ENCODE measurements at places on chromosomes 1 and 21.

GRCh38 chr1:88801575-88802208 is 89.7 kb downstream of the GTF2B start:
- DNase-seq = no peak

DNA sequence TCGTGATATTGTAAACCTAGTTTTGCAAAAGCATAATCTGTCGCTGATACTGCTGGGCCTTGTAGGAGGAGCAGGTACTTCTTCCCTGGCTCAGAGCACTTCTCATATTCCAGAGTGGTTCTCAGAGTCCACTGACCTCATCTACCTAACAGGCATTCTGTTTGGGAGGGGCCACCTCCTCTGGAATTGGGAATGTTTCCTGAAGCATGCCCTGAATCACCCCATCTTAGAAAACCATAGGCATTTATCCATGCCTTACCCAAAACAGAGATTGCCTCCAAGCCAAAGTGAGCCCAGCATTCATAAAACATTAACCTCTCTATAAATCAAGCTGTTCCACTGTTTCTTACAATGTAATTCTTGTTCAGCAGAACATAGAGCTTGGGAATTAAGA is 35.1 kb downstream of the SLC44A3 start:
- no peak for DNase-seq

GRCh38 chr1:221822591-221822990 is 80.7 kb upstream of the DUSP10 start:
- no peak for DNase-seq

DNA sequence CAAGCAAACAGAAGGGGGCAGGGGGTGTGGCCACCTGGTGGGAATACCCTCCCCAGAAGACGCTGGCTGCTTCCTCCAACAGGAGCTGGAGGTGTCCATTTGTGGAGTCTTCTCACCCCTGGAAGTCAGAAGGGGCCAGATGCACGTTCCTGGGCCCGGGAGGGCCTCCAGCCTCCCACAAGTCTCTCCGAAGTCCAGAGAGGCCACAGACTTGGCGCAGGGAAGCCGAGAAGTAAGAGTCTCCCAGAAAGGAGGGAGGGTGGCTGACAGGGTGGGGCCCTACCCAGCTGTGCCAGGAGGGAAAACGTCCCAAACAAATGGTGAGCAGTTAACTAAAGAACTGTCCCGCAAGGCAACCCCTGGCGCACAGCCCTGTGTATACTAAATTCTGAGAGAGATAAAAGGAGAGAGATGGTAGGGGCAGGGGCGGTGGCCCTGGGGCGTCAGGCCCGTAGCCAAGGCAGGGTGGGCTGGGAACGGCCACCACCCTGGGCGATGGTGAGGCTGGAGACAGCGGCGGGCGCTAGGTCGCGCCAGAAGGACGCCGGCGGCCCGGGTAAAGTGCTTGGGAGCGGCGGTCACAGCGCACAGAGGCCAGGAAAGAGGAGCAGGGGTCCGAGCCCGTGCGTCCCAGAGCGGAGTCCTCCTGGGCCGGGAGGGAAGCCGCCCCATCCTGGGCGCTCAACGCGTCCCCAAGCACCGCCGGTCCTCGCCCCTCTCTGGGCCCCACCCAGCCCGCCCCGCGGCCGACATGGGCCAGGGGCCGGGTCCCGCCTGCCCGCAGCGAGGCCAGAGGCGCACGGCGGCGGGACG is 1.2 kb downstream of the CHD5 start:
- DNase-seq = no peak

- no peak for DNase-seq
Observed at GRCh38 chr1:159152031-159152430, 19.4 kb upstream of the CADM3 start.

DNA sequence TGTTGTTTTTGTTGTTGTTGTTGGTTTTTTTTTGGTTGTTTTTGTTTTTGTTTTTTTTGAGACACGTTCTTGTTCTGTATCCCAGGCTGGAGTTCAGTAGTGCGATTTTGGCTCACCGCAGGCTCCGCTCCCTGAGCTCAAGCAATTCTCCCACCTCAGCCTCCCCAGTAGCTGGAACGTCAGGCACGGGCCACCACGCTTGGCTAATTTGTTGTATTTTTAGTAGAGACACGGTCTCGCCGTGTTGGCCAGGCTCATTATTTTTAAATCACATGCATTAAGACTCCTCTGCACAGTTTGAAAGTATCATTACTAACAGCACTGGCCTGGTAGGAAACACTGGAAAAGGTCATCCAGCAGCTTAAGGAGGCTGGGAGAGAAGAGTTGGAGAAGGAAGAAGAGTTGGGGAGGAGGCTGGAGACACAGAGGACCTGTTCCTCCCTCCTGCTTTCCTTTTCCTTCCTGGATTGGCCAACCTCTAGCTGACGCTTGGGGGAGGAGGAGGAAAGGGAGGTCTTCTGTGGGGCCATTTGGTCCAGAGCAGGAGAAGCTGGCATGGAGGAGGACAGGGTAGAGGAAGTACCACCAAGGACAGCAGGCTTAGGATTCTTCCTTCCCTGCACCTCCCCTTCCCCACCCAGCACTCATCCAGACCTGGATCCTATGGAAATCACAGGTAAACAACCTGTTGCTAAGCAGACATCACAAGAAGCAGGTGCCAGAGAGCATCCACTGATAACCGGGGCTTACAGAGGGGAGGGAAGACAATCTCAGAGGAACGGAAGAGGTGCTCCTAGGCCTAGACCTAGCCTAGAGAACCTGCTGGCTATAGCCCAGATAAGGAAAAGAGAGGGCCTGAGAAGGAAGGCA is 71.9 kb upstream of the GOLT1A start:
- DNase-seq = no peak

- no peak for DNase-seq
Observed at GRCh38 chr1:22563671-22564602, 648 bp downstream of the EPHA8 start.

GRCh38 chr1:93591676-93592550 is 89.7 kb downstream of the BCAR3 start:
- DNase-seq = no peak

GRCh38 chr1:3126756-3127678 is 58.0 kb downstream of the PRDM16 start:
- no peak for DNase-seq

- no peak for DNase-seq
Observed at GRCh38 chr1:2098839-2099785, 48.9 kb downstream of the PRKCZ start.

GRCh38 chr1:86754265-86754974 is 50.0 kb downstream of the SH3GLB1 start:
- no peak for DNase-seq

DNA sequence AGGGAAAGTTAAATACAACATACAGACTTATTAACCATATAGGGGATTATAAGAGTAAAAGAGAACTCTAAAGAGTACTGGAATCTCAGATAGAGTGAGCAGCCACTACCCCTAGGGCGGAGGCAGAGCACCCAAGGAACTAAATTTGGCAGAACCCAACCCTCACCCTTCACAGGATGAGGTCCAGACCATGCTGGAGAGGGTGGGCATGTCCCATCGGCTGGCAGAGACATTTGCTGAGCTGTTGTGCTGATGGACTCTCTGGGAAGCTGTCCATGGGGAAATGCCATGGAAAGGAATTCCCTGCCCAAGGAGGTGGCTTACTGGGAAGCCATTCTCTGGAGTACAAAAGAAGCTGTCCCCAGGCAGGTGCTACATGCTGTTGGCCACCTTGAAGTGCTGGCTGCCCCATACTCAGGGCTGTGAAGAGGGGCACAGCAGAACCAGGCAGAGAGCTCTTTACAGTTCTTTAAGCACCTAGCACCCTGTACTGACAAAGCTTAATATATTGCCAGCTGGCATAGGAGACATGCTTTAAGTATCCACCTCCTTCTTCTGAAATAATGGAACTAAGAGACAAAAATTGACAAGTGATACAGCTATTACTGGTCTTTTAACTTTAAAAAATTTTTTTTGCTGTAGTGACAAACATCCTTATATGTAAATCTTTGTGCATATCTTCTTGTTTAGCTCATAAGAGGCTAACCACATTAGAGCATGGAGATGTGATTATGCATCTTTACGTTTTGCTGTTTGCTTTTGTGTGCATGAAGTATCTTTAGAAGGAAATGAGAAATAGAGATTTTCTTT is 29.6 kb downstream of the TSNAX start:
- DNase-seq = no peak

GRCh38 chr1:11308699-11309224 is 35.8 kb downstream of the UBIAD1 start:
- DNase-seq = no peak

GRCh38 chr1:64975740-64976139 is 9.4 kb upstream of the JAK1 start:
- no peak for DNase-seq

- DNase-seq = no peak
Observed at GRCh38 chr1:119778886-119779560, 10.3 kb upstream of the HMGCS2 start.

GRCh38 chr1:18556364-18556763 is 74.3 kb upstream of the PAX7 start:
- no peak for DNase-seq

DNA sequence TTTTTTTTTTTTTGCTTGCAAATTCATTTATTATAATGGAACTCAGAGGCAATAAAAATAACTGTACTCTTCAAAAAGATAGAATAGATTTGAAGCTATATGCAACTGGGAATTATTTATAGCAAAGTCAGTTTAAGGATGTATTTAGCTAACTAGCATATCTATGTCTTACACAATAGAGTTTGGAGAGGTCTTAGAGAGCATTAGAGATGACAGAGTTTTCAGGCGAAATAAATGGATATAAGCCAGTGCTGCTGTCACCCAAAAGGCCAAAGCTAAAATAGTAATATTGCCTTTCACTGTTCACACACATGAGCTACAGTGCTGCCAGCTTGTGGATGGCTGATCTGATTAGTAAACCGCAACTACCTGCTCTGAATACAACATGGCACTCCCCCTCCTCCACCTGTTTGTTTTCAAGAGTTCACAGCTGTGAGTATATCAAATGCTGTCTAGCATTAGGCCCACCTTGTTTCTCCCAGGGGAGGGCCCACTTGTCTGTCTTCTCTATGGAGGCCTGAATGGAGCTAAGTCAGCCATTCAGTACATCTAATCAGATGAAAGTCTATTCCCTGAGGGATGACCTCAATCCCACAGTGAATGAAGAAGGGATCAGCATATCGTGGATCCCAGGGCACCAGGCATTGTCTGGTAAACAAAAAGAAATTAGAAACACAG is 25.2 kb upstream of the SSX2IP start:
- no peak for DNase-seq

DNA sequence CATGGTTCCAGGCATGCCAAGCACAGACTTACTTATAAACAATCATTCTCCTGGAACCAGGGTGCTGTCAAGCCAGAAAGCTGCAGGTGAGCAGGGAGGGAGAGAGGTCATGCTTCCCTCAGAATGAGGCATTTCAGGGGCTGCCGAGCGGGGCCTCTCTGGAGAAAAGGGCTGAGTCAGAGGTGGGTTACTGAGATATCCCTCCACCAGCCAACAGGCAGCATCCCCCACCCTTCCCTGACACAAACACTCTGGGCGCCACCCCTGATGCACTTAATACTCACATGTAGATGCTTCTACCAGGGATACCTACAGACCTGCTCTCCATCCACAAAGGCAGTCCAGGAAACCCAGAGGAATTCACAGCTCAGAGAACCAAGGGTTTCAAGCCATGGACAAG is 13.1 kb downstream of the STK40 start:
- DNase-seq = no peak

GRCh38 chr1:204413170-204413535 is 1.5 kb upstream of the PPP1R15B start:
- DNase-seq = no peak

DNA sequence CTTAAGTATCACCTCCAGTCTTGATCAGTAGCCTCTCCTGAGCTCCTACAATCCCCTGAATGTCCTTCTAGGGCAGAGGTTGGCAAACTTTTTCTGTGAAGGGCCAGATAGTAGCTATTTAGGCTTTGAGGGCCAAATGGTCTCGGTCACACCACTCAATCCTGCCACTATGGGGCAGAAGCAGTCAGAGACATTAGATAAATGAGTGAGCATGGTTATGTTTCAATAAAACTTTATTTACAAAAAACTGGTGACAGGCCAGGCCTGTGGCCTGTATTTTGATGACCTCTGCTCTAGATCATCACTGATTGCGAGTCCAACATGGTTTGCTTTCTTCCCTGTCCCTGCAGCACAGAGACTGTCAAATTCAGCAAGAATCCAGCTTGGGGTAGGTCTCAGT is 36.3 kb downstream of the LRP8 start:
- DNase-seq = no peak
